NCI-H524 treated with DMSO at 0.1 percent for 48 hours (cell line): ENCODE measurements at places on chromosomes 4 and X.

- DNase-seq = no peak
These were observed 353.0 kb downstream of the FBXO8 start for GRCh38 chr4:173930329-173930967.

- DNase-seq = no peak
These were observed 85.6 kb upstream of the EFHC2 start for GRCh38 chrX:44428989-44429627.

DNA sequence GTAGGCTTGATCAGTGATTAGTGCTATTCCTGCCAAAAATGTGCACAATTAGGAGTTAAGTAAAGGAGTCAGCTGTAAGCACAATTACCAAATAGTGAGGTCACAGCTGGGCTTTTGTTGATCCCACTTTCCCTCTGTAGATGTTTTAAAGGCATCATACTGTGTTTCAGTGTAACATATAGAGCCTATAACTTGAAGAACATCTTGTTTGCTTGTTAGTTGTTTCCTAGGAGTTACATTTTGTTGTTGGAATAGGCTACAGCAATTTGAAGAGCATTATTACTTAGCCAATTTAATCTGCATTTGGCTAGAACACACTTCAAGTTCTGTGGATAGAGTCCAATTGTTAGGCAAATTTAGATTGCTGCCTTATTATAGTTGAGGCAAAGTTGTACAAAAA is 210.7 kb upstream of the MAD2L1 start:
- DNase-seq = no peak

- DNase-seq = no peak
These were observed 10.0 kb upstream of the GPR78 start for GRCh38 chr4:8570201-8570600.

DNA sequence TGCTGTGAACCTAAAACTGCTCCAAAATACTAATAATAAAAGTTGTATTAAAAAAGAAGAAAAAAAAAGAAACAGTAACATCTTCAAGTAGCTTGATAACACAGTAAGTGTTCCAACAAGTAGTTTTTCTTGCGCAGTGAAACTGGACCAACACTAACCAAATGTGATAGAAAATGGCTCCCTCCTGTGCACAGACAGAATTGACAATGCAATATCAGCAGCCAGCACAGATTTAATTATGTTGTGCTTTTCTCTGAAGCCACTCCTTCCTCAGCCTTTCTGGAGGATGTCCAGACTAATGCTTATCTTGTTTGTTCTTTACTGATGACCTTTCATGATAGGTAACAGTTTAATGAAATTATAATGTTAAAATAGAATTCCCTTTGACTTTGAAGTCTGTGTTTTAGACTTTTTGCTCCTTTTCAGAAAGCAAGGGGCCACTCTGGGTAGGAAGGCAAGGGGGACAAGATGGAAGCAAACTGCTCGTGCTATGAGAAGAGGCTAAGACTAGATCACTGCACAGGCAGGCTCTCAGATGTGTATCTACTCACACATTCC is 147.1 kb upstream of the RPL34 start:
- no peak for DNase-seq

DNA sequence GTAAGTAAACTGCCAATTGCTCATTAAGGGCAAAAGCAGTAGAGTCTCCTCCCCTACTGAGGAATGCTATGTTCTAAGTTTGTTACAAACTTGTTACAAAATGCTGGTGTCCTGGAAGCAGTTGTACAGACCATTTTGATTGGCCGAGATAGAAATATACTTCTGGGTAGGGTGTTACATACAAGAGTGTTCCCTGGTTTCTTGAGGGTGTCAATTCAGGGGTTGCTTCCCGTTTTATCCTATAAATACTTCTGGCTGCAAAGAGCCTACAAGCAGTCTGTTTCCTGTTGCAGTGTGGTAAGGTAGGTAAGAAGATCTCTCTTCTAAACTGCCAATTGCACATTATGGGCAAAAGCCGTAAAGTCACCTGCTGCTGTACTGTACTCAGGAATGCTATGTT is 5.7 kb downstream of the TRPC5OS start:
- no peak for DNase-seq

DNA sequence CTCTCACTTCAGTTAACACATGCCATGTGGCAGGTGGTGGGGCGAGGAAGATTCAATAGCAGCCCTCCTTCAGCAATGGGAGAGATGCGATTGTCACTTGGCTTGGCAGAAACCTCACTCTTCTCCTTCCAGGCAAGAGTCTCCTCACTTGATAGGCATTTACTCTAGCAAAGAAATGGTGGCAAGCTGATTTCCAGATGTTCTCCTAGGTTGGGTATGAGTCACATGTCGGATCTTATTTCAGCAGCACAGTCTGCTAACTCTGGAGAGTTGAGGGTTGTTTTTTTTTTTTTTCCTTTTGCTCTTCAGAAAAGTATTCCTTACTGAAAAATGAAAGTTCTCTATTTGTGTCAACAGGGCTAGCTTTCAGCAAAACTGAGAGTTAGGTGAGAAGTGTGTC is 119.5 kb upstream of the CHRDL1 start:
- DNase-seq = no peak

DNA sequence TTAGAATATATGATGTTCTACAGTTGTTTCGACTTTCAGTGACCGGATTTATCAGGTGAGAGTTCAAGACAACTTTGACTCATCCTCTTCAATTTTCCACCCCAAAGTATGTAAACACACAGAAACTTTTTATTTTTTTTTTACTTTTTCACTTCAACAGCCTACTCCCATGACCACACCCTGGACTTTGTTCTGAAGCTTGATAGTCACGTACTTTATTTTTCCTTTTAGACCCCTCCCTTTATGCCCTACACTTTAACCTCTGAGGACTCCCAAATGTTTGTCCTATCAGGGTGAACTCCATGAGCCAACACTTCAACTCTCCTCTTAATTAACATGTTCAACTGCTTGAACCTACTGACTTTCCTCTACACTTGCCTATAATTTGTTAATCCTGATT is 2.5 kb upstream of the DDX60 start:
- no peak for DNase-seq

- DNase-seq = peak; percentile 17
These were observed 19.9 kb downstream of the AWAT2 start for GRCh38 chrX:70029863-70030262.

DNA sequence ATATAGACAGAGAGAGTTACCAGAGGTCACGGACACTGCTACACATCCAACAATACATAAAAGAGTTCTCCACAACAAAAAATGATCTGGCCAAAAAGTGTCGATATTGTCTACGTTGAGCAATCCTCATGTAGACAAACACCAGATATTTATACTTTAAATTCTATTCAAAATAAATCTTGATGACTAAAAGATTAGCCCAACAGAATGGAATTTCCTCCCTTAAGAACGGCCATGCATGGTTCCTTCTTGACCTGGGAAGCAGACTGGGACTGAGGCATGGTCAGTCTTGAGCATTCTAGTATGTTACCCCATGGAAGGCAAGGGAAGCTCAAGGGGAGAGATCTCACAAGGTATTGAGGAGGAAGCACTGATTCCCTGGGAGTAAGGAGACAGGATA is 43.5 kb downstream of the LHFPL1 start:
- no peak for DNase-seq

- DNase-seq = no peak
These were observed 32.4 kb upstream of the PDLIM3 start for GRCh38 chr4:185567381-185568376.

GRCh38 chrX:46636223-46636622 is 62.7 kb downstream of the CHST7 start:
- no peak for DNase-seq

GRCh38 chrX:130114141-130114588 is 3.9 kb upstream of the ELF4 start:
- DNase-seq = no peak

GRCh38 chrX:132591719-132592275 is 103.0 kb upstream of the MBNL3 start:
- no peak for DNase-seq

- no peak for DNase-seq
These were observed 26.3 kb downstream of the EFHC2 start for GRCh38 chrX:44317181-44317580.

DNA sequence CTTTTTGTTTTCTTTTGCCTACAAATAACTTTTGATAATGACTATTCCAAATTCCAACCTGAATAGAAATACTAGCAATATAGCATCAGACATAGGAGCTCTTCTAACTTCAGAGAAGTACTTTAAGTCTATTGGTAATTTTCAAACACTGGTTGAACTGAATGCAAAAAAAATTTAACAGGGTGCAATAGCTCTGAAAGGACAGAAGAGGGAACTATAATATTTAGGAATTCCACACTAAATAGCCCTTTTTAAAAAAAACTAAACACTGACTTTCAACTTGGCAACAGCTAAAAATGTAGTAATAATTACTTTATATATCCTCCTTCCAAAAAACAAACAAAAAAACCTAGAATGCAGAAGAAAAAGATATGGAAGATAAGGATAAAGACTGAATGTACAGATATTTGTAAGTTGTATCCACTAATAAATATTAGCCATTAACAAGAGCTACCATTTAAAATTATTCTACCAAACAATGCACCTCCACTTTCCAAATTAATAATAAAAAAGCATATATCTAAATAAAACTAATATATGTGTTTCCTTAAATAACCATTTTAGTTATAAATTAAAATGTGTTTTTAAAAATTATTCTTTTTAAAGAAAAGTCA is 81.4 kb downstream of the FBXW7 start:
- no peak for DNase-seq

GRCh38 chr4:4386736-4387392 is at the start of gene NSG1:
TSS of gene NSG1 (plus strand) at chr4:4387102. CDS start at chr4:4387630, 528 bp downstream.
- no peak for DNase-seq

- no peak for DNase-seq
These were observed 33.9 kb downstream of the PDK3 start for GRCh38 chrX:24498975-24499374.

- DNase-seq = no peak
These were observed 49.2 kb downstream of the FGFRL1 start for GRCh38 chr4:1060621-1061020.

DNA sequence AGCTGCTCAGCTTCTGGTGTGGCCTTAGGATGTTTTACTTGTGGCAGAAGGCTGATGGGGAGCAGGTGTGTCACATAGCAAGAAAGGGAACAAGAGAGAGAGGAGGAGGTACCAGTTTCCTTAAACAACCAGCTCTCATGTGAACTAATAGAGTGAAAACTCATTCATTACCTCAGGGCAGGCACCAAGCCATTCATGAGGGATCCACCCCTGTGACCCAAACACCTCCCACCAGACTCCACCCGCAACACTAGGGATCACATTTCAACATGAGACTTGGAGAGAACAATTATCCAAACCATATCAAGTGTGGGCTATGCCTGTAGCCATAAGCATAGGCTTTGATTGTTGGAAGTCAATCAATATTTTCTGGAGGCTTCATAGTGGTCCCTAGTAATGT is 56.0 kb downstream of the GSX2 start:
- DNase-seq = no peak

DNA sequence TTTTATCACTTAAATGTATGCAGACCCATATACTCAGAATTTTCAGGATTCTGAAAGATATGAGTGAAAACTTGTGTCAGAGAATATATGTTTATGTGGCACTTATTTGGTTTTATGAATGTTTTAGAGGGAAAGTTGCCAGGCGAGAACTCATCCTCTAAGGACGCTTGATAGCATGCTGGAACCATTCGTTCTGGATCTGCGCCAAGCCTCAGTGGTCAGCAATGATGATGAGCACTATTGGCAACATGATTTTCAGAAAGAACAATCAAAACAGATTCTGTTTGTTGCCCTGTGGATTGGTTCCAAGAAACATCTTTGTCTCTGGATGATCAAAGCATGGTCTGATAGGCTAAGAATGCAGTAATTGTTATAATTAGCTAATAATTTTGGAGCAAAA is 32.1 kb upstream of the RAPGEF2 start:
- no peak for DNase-seq

GRCh38 chr4:108763226-108763593 is 357 bp upstream of the ETNPPL start:
- DNase-seq = no peak

DNA sequence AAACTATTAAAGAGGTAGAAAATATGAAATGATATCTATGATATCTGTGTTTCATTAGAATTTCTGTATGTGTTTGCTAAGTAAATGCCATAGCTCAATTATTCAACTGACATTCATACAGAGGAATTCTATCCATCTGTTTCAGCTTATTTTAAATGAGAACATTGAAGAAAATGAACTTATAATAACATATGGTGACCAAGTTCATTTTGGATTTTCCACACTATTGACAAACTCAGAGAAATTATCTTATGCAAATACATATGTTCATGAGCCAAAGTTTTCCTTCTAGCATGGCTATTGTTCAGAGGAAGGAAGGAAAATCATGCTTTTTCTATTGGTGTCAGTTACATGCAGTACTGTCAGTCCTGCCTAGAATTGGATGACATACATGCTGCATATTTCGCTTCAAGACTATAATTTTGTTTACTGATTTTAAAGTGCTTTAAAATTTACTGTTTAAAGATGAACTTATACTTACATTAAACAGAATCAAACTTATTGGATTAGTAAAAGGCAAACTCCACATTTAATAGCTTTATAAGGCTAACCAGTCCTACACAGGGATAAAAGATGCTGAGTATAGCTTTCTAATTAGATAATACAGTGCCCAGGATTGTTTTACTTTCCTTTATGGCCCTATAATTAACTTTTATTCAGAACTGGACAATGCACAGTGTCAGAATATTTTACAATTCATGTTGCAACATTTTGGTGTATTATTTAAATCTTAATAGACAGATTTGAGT is 646.2 kb downstream of the TRAM1L1 start:
- peak; percentile 1 for DNase-seq

DNA sequence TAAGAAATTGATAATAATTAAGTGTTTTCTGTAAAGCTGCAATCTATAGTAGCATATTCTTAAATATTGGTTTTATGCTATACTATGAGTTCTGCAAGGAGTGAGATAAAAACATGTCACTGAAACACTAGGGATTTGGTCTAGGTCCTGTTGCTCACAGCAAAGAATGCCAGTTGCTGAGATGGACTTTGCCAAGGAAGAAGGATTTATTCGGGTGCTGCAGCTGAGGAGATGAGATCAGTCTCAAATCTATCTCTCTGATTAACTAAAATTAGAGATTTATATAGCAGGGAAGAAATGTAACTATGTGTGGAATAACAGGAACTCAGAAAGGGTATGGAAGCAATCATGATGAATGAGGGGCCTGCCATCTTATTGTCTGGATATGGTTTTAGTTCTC is 1569.9 kb downstream of the PCDH7 start:
- DNase-seq = no peak

GRCh38 chr4:15395311-15395710 is 32.5 kb upstream of the C1QTNF7 start:
- no peak for DNase-seq

- no peak for DNase-seq
These were observed 488.5 kb downstream of the RPA4 start for GRCh38 chrX:97372001-97372766.

- no peak for DNase-seq
These were observed 236.9 kb downstream of the CHIC1 start for GRCh38 chrX:73799888-73800287.
